ENCODE measurements at places on chromosomes 3 and 15. TPM values are rescaled to one million over a fixed set of nuclear protein-coding genes. Genes with fewer than 3 reads are reported as not detected.

C2CD4B gene
- 0.72 TPM for total RNA-seq

NMB gene
- total RNA-seq, result 5.3 TPM

GOLGA6L7 gene
- total RNA-seq, result 0.15 TPM

TMEM212 gene
- total RNA-seq, result not detected

GNAT1 gene
- total RNA-seq, result not detected

DNA sequence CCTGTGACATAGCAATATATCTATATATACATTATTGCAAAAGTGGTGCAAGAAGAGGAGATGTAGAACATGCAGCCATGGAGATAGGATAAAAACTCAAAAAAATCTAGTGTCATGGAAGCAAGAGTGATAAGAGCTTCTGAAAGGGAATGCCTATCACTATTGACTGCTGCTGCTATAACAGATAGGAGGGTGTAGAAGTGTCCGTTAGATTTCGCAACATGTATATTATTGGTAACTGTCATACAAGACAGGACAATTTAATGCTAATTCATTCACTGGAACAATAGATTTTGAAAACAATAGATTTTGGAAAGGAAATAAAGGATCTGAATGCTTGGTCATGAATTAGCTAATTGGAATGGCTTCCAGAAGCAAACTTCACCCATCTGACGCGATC is 224.5 kb downstream of the ZNF385D start:
- no peaks in the 10 kb centered on the region for H3K36me3 ChIP-seq
- no peak overlapping the region for H3K27ac ChIP-seq
- H3K27me3 ChIP-seq, result no peaks in the 10 kb centered on the region
- no peaks in the 10 kb centered on the region for H3K4me1 ChIP-seq
- DNase-seq, result no peak
- H3K4me3 ChIP-seq, result no peak overlapping the region

DNA sequence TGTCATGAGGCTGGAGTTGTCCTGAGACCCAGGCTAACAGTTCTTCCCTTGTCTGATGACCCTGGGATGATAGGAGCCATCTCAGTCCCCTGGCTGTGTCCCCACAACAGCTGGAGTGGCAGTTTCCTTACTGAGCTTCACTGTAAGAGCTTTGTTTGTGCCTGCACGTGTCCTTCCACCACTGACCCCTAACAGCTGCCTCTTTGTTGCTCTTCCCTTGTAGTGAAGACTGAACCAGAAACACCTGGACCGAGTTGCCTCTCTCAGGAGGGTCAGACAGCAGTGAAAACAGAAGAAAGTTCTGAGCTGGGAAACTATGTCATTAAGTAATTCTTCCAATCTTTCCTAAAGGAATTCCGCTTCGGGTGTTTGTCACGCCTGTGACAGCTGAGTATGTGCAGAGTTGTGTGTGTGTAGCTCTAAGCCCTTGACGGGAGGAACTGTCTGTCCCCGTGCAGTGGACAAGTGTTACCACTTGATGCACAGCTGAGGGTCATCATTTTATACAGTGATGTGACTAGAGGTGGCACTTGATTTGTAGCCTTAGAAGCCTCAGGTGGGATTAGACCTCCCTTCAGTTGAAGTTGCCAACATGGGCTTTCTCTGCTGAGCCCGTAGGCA is 25.0 kb downstream of the MAP6D1 start:
- H3K4me1 ChIP-seq, result no peaks in the 10 kb centered on the region
- H3K4me3 ChIP-seq, result no peak overlapping the region
- peaks cover 89% of the 10 kb centered on the region for H3K36me3 ChIP-seq
- H3K27me3 ChIP-seq, result no peaks in the 10 kb centered on the region

GRCh38 chr3:4848176-4848825 is 130.9 kb upstream of the BHLHE40 start:
- H3K36me3 ChIP-seq, result no peaks in the 10 kb centered on the region
- no peak overlapping the region for H3K27ac ChIP-seq
- H3K27me3 ChIP-seq, result no peaks in the 10 kb centered on the region
- no peak overlapping the region for H3K4me3 ChIP-seq

DNA sequence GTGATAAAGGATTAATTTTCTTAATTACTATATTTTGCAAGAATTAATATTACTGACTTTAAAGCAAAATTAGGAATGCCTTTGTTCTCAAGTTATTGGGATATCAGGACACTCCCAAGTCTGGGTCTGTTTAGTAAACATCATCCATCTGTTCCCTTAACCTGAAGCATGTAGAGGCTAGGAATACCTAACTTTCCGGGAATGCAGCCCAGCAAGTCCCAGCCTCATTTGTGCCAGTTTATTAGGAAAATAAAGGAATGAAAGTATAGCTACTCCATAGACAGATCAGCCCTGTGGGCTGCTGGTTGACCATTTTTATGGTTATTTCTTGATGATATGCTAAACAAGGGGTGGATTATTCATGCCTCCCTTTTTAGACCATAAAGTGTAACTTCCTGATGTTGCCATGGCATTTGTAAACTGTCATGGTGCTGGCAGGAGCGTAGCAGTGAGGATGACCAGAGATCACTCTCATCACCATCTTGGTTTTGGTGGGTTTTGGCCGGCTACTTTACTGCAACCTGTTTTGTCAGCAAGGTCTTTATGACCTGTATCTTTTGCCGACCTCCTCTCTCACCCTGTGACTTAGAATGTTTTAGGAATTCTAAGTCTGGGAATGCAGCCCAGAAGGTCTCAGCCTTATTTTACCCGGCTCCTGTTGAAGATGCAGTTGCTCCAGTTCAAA is 540.2 kb downstream of the NAALADL2 start:
- H3K4me3 ChIP-seq, result no peak overlapping the region
- no peak overlapping the region for H3K27ac ChIP-seq
- H3K36me3 ChIP-seq, result no peaks in the 10 kb centered on the region

GRCh38 chr15:86055688-86056087 is 24.0 kb upstream of the AGBL1 start:
- H3K27me3 ChIP-seq, result no peaks in the 10 kb centered on the region
- no peak for DNase-seq
- no peaks in the 10 kb centered on the region for H3K4me1 ChIP-seq
- H3K4me3 ChIP-seq, result no peak overlapping the region

DNA sequence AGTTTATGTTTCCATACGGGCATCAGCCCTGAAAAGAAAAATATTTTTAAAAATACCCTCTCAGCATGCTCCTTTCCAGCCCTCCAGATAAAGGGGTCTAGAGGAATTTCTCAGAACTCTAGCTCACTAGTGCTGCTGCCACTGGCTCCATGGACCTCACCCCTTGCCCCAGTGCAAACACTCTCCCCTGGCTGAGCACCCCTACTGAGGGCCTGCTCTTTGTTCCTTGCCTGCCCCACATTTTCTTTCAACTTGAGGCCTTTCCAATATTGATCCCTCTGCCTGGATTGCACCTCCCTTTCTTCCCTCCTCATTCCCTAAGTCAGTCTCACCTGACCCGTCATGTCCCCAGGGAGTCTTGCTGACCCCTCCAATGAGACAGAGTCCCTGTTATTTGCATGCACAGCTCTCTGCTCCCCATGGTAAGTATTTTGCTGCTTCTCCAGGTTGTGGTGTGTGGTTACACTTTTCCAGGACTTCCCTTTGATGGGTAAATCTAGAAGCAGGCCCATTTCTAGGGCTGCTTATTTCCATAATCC is 196.5 kb downstream of the EPHB1 start:
- H3K4me3 ChIP-seq, result no peak overlapping the region
- DNase-seq, result no peak
- H3K27ac ChIP-seq, result no peak overlapping the region
- no peaks in the 10 kb centered on the region for H3K36me3 ChIP-seq
- no peaks in the 10 kb centered on the region for H3K4me1 ChIP-seq
- H3K27me3 ChIP-seq, result peaks cover 60% of the 10 kb centered on the region

- DNase-seq, result peak; percentile 83
- no peak overlapping the region for H3K4me3 ChIP-seq
- peaks cover 55% of the 10 kb centered on the region for H3K36me3 ChIP-seq
These were observed 260.3 kb upstream of the TPM1 start for GRCh38 chr15:62782071-62782841.

DNA sequence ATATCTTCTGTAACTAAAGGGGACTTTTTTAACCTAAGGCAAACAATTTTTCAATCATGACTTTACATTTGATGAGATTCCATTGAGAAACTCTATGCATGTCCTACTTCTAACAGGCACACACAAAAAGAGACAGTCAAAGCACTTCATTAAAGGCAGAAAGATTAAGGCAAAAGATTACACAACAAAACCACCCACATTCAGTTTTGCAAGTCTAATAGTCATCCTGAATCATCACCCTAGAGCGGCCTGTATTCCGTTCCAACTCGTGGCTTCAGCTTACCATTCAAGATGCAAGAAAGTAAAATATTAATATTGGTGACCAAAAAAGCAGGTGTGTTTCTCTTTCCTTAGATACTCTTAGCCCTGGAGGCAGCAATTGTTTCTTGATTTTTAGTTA is 205.9 kb downstream of the P3H2 start:
- no peaks in the 10 kb centered on the region for H3K4me1 ChIP-seq
- H3K36me3 ChIP-seq, result no peaks in the 10 kb centered on the region
- no peak for DNase-seq

GRCh38 chr3:25532431-25533162 is 104.5 kb downstream of the RARB start:
- peaks cover 55% of the 10 kb centered on the region for H3K36me3 ChIP-seq
- no peaks in the 10 kb centered on the region for H3K4me1 ChIP-seq
- H3K4me3 ChIP-seq, result peak overlapping the region; percentile 58
- DNase-seq, result peak; percentile 81
- H3K27me3 ChIP-seq, result no peaks in the 10 kb centered on the region
- H3K27ac ChIP-seq, result no peak overlapping the region

GRCh38 chr15:46344915-46345314 is 710.1 kb downstream of the SQOR start:
- DNase-seq, result no peak
- no peaks in the 10 kb centered on the region for H3K36me3 ChIP-seq
- H3K27me3 ChIP-seq, result no peaks in the 10 kb centered on the region
- peak overlapping the region; percentile 81 for H3K27ac ChIP-seq
- no peaks in the 10 kb centered on the region for H3K4me1 ChIP-seq
- no peak overlapping the region for H3K4me3 ChIP-seq

DNA sequence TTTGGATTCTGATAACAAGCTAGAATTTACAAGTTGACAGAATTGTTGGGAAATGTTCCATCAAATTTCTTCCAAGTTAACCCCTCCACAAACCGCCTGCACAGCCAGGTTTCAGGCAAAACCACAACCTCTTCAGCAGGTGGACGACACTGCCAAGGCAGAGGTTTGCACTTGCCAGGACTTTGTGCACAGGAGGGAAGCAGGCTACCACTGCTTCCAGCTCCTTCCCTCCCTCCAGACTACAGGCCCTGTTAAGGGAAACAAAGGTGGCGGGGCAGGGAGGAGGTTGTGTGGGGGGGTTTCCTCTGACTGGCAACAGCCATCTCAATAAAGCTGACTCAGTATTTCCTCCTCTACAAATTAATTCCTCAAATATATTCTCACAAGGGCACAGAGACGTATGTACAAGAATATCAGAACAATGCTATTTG is 42.2 kb downstream of the TBC1D2B start:
- no peak overlapping the region for H3K4me3 ChIP-seq
- no peak for DNase-seq
- no peak overlapping the region for H3K27ac ChIP-seq
- H3K27me3 ChIP-seq, result no peaks in the 10 kb centered on the region
- no peaks in the 10 kb centered on the region for H3K36me3 ChIP-seq

DNA sequence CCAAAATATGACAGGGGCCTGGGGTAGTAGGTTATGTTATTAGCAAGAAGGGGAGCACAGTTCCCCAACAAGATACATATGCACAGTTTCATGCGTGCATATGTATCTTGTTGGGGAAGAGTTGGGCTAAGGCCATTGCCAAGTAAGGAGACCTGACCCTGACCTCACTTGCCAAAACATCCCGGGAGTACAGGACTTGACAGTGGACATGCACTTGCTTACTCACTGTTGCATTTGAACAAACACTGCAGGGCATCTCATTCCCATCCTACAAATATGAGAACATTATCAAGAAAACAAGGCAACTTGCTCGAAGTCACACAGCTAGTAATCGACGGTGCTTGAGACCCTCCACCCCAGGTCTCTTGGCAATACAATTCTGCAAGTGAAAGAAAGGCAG is 4.8 kb upstream of the CAMP start:
- H3K4me1 ChIP-seq, result no peaks in the 10 kb centered on the region
- no peak overlapping the region for H3K4me3 ChIP-seq
- no peak for DNase-seq
- H3K36me3 ChIP-seq, result no peaks in the 10 kb centered on the region
- H3K27me3 ChIP-seq, result no peaks in the 10 kb centered on the region

GRCh38 chr3:63910001-63910400 is 2.2 kb downstream of the SCAANT1 start:
- H3K4me1 ChIP-seq, result peaks cover 8% of the 10 kb centered on the region
- H3K4me3 ChIP-seq, result no peak overlapping the region
- no peak overlapping the region for H3K27ac ChIP-seq
- no peak for DNase-seq
- no peaks in the 10 kb centered on the region for H3K27me3 ChIP-seq

DNA sequence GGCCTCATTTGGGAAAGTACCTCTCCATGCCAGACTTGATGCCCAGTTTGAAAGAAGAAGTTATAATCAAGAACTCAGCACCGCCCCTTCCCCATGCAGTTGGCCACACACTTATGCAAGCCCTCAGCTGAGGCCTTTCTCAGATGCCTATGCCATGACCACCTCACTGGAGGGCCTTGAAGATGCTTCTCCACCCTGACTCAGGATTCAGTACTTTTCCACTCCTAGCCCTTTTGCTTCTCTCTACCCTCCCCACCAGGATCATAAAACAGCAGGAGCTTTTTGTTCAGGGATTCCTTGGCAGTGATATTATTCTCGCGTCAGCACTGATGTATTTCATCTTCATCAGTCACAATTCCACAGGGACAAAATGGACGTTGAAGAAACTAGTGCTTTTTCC is 313.5 kb downstream of the PYDC2 start:
- no peaks in the 10 kb centered on the region for H3K27me3 ChIP-seq
- no peak for DNase-seq
- H3K36me3 ChIP-seq, result no peaks in the 10 kb centered on the region
- H3K4me1 ChIP-seq, result no peaks in the 10 kb centered on the region

DNA sequence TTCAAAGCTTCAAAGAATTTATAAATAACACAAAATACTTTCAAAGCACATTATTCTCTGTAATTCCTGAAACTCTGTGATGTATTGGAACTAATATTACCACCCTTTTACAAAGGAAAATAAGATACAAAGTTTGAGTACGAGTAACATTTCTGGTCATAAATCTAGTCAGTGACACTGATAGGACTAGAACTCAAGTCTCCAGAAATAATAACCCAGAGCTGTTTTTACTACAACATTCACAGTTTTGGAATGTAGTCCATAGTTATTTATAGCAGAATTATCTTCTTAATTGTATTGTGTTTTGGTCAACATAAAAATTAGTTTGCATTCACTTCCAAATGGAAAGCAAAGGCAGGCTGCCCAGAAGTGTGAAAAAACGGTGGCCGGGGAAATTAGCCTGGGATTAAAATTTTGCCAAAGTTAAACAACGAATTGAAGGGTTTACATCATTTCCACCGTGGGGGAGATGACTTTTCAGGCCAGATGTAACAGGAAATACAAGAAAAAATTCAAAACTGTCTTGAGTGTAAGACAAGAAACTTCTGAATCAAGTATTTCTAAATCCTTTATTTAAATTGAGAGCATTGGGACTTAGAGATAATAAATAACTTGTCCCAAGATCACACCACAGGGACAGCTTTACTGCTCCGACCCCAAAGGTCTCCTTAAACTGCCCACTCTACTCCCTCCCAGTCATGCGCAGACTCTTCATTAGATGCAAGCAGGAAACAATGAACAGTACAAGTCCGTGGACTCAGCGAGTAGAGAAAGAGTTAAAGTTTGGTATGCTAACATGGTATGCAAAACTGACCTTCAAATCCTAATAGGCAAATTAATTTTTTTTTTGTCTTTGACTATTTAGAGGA is 74.3 kb upstream of the VGLL4 start:
- DNase-seq, result no peak
- H3K4me3 ChIP-seq, result peak overlapping the region; percentile 99
- peaks cover 5% of the 10 kb centered on the region for H3K27me3 ChIP-seq
- H3K4me1 ChIP-seq, result peaks cover 11% of the 10 kb centered on the region

- H3K27me3 ChIP-seq, result no peaks in the 10 kb centered on the region
- H3K4me3 ChIP-seq, result no peak overlapping the region
- no peaks in the 10 kb centered on the region for H3K36me3 ChIP-seq
- peak; percentile 63 for DNase-seq
These were observed 68.9 kb downstream of the SMAD3 start for GRCh38 chr15:67134067-67134838.

All from endodermal cell (in vitro differentiated cells).